ENCODE measurements at places on chromosomes 2 and 18.

- peak; percentile 79 for DNase-seq
These were observed 41.8 kb upstream of the CDC42EP3 start for GRCh38 chr2:37713258-37713700.

DNA sequence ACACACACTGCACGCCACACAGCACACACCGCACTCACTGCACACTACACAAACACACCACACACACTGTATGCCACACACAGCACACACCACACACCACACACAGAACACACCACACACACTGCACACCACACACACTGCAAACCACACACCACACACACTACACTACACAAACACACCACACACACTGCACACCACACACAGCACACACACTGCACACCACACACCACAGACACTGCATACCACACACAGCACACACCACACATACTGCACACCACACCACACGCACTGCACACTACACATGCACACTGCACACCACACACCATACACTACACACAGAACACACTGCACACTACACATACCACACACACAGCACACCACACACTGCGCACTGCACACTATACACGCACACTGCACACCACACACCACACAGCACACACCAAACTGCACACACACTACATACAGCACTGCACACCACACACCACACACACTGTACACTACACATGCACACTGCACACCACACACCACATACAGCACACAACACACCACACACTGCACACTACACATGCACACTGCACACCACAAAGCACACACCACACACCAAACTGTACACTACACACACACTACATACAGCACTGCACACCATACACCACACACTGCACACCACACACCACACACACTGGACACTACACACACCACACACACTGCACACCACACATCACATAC is 59.6 kb downstream of the ASB1 start:
- no peak for DNase-seq

DNA sequence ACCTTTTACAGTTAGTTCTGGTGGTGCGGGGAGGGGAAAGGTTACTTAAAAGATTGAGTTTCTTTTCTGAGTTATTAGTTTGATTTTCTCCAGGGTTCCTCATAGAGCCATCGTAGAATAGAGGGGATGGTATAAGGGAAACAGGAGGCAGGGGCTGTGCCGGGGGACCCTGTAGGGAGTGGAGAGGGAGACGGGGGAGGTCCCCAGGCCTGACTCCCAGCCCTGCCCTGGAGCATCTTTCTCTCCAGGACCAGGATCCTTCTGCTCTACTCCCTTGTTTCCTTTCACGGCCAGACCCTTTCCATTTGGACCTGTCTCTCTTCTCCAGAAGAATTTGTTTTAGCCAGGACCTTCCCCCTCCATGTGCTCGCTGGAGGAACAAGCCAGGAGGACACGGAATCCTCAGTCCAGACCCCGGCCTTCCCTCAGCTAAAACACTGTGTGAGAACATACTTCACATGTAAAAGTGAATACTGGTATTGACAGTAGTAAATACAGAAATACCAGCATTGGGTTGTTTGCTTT is 35.4 kb downstream of the DGKD start:
- DNase-seq: no peak

DNA sequence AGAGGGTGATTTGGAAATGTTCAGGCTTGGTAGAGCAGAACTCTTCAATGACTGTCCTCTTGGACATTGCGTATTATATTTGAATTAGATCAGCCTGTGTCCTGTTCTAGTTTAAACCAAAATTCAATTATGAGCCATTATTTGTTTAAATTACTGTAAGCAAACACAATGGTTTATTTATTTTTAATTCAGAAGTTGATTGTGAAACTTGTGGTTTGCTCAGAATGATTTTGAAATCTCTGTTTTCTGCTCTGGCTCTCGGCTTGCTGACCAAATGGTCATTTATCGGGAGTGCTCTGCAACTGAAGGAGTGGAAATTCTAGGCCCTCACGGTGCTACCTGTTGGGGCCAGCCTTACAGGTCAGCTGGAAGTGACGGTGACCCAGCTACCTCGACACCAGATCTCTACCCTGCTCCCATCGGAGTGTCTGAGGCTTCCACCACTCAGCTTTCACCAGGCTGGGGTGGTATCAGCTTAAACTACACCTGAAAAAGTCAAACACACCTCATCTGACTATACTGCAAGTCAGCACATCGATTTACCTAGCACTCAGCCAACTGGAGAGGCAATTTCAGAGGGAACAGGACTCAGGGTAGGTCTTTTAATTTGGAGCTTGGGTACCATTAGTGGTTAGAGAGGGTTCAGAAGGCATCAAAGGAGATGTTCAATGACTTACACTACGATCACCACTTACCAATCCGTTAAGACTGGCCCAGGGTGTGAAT is 36.8 kb upstream of the GPD2 start:
- DNase-seq: peak; percentile 33

DNA sequence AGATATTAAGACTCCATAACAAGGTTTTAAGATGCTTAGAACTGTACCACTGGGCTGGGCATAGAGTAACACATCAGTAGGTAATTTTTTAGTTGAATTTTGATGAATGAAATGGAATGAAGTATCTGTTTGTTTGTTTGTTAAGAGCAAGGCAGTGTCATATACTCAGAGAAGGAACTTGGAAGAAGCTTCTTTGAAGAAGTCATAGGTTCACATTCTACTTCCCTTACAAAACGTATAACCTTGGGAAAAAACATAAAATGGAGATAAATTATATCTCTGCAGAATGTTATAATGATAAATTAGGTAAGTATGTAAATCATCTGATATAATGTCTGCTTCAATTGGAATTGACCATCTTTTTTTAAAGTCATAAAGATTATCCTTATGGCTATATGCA is 122.1 kb upstream of the SLC39A10 start:
- no peak for DNase-seq

DNA sequence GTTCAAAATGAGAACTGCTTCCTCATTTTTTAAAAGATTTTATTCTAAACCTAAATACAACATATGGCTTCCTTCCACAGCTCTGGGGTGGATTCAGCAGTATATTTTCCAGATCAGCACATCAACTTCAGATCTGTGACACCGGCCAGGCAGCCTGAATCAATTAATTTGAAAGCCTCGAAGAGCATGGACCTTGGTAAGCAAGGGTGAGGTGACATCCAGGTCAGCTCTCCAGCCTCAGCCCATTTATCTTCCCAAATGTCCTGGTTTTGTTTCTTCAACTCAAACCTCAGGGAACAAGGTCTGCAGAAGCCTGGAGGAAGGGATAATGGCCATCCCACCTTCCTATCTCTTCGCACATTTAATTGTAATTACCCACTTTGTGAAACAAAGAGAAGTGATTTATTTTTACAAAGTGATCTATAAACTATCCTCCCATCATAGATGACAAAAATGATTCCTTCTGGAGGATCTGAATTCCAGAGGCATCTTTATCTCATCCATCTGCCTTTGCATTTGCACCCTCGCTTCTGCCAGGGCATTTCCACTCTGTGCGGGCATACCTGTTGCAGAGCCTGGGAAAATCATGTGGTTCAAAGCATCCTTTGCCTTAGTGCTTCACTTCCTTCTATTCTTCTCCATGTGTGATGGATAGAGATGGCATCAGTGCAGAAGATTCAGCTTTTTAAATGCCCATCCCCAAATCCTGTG is 489.0 kb upstream of the NRP2 start:
- DNase-seq: no peak

DNA sequence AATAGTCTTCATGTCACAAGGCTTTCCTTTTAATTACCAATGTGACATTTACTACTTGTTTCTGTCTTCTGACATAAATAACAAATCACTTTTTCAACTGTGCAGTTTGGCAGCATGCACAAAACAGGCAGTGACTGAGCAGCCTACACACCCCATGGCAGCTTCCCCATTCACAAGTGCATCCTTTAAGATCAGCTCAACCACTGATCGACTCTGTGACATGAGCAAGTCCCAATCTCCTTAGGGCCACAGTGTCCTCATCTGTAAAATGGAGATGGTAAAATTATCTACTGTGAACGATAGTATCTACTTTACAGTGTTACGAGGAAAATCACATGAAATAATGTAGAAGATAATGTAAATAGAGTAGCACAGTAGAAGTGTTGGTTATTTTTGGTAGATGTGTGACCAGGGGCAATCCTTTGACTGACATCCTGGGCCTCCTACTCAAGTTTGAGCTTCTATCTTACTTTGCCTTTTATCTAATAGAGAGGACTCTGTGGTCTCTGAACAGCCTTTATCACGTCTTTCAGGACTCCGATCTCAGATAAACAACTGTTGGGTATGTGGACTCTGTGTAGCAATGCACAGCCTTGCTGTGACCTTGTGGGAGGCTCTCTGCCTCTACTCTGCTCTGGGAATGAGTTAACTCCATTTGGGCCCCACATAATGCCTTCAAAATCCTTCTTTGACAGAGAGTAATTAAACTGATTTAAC is 120.6 kb downstream of the PIGN start:
- no peak for DNase-seq

DNA sequence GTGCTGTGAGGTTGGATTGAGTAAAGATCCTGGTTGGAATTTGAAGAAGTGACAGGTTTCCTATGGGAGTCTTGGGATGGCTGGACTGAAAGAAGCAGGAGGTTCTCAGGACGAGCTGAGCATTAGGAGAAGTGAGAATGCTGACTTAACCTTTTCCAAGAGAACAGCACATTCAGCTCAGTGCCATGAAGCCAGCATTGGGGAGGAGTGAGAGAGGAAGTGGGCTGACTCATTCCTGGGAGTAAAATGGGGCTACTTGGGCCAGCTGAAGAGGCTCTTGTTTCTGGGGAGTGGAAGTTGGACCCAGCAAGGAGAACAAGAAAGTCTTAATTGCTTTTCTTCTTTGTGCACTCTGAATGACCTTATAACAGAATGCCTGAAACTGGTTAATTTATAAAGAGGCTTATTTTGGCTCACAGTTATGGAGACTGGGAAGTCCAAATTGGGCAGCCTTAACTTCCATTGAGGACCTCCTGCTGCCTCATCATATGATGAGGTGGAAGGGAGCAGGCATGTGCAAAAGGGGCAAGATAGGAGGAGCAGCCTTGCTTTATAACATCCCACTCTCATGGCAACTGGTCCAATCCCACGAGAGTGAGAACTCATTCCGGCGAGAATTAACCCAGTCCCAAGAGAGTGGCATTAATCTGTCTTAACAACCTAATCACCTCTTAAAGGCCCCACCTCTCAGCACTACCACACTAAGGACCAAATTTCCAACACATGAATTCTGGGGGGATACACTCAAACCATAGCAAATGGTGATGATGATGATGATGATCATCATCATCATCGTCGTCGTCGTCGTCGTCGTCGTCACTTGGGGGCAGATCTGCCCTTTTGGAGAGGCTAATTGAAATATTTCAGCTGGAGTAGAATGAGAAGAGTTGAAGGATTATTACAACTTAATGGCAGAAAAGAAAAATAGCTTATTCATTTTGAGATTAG is 26.1 kb downstream of the DGUOK start:
- peak; percentile 93 for DNase-seq

DNA sequence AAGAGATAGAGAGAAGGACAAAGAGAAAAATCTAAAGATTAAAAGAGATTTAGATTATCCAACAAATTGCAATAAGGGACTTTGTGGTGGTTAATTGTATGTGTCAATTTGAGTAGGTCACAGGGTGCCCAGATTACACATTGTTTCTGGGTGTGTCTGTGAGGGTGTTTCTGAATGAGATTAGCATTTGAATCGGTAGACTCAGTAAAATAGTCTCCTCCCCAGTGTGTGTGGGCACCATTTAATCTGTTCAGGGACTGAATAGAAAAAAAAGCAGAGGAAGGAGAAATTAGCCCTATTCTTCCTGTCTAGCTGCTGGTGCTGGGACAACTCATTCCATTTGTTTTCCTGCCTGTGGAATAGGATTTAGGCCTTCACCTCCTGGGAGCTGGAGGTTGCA is 339.8 kb upstream of the EPHA4 start:
- no peak for DNase-seq

- DNase-seq: no peak
These were observed 353.9 kb downstream of the CYRIA start for GRCh38 chr2:16311521-16312440.
